Mesendoderm (in vitro differentiated cells): ENCODE measurements at places on chromosomes 7 and 10.

DNA sequence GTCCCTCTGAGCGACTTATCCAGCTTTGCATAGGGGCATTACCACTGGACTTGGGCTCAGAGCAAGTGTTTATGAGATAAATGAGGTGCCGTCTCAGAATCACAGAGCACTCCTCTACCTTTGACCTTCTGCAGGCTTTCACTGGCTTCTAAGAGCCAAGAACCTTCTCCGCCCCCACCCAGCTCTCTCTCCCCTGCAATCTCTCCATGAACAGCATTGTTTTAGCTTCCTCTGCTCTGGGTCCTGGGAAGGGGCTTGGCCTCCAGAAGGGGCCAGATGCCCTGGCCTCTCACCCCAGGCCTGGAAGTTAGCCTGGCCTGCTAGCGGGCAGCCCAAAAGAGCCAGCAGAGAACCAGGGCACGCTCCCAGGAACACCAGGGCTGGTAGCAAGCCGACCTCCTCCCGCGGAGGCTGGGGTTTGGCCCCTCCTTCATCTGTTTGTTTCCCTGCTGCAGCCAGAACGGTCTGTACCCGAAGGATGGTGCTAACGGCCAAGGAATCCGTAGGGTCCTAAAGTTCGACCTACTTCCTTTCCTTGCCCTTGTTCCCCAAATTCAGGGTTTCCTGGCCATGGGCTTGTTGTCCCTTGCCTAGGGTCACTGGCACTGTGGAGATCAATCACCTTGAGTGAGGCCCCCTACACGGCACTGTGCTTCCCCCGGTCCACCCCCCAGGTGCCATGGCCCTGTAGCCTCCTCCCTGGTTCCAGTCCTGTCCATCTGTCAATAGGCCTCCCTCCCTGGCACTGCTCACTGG is 18.7 kb upstream of the DDIT4 start:
- no peaks in the 10 kb centered on the region for H3K27me3 ChIP-seq
- H3K4me1 ChIP-seq = peaks cover 6% of the 10 kb centered on the region
- H3K27ac ChIP-seq = peak overlapping the region; percentile 76
- no peaks in the 10 kb centered on the region for H3K36me3 ChIP-seq
- H3K4me3 ChIP-seq = no peak overlapping the region
- peak; percentile 90 for DNase-seq

GRCh38 chr7:80134536-80135308 is at the start of gene GNAI1:
GNAI1 (plus strand) TSS chr7:80134831; CDS start chr7:80135161, 330 bp downstream.
- H3K27ac ChIP-seq = peak within 1 kb of the TSS; percentile 86
- no peaks in the 10 kb centered on the region for H3K27me3 ChIP-seq
- peaks cover 8% of the 10 kb centered on the region for H3K4me1 ChIP-seq
- no peaks in the 10 kb centered on the region for H3K36me3 ChIP-seq

DNA sequence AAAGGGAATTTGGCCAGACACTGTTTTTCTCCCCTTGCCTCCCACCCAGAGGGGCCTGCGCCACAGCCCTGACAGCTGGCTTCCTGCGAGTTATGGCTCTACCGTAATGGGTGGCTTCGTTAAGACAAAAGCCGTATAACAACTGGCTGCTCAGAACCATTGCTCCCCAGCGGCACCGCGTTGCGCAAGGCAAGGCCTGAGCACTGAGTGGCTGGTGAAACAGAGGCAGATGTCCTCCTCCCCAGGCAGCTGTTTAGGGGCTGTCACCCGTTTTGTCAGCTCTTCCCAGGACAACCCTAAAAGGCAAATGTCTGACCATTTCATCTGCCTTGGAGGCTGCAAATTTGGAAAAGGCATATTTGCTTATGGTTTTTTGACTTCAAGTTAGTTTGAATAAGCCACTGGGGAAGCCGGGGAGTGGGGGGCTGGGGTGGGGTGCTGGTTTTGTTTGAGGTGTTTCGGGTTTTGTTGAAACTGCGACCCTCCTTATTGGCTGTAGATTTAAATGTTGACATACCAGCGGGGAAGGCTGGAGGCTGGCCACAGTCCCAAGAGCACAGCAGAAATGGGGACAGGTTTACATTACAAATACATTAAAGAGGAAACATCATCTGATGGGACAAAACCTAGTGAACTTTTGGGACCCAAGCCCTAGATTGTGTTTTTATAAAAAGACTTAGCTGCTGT is 681 bp upstream of the SPOCK2 start:
- no peak overlapping the region for H3K4me3 ChIP-seq
- peaks cover 29% of the 10 kb centered on the region for H3K27me3 ChIP-seq
- no peaks in the 10 kb centered on the region for H3K36me3 ChIP-seq
- H3K4me1 ChIP-seq = peaks cover 2% of the 10 kb centered on the region
- no peak overlapping the region for H3K27ac ChIP-seq

- no peaks in the 10 kb centered on the region for H3K36me3 ChIP-seq
- DNase-seq = no peak
- H3K27me3 ChIP-seq = no peaks in the 10 kb centered on the region
- peaks cover 2% of the 10 kb centered on the region for H3K4me1 ChIP-seq
- H3K27ac ChIP-seq = no peak overlapping the region
Measured at GRCh38 chr10:50540069-50540825, 83.5 kb downstream of the SGMS1 start.

GRCh38 chr10:99671386-99671785 is 12.1 kb downstream of the ENTPD7 start:
- no peak overlapping the region for H3K4me3 ChIP-seq
- H3K27me3 ChIP-seq = no peaks in the 10 kb centered on the region
- H3K4me1 ChIP-seq = no peaks in the 10 kb centered on the region
- H3K36me3 ChIP-seq = no peaks in the 10 kb centered on the region

GRCh38 chr10:128689667-128690066 is 563.4 kb upstream of the MKI67 start:
- DNase-seq = no peak
- H3K36me3 ChIP-seq = no peaks in the 10 kb centered on the region
- no peaks in the 10 kb centered on the region for H3K4me1 ChIP-seq
- no peaks in the 10 kb centered on the region for H3K27me3 ChIP-seq
- H3K27ac ChIP-seq = no peak overlapping the region
- H3K4me3 ChIP-seq = no peak overlapping the region

- H3K27me3 ChIP-seq = no peaks in the 10 kb centered on the region
- H3K4me3 ChIP-seq = no peak overlapping the region
- no peaks in the 10 kb centered on the region for H3K4me1 ChIP-seq
- H3K27ac ChIP-seq = no peak overlapping the region
- DNase-seq = peak; percentile 53
- no peaks in the 10 kb centered on the region for H3K36me3 ChIP-seq
Measured at GRCh38 chr10:29748109-29748650, 113.4 kb upstream of the SVIL start.

DNA sequence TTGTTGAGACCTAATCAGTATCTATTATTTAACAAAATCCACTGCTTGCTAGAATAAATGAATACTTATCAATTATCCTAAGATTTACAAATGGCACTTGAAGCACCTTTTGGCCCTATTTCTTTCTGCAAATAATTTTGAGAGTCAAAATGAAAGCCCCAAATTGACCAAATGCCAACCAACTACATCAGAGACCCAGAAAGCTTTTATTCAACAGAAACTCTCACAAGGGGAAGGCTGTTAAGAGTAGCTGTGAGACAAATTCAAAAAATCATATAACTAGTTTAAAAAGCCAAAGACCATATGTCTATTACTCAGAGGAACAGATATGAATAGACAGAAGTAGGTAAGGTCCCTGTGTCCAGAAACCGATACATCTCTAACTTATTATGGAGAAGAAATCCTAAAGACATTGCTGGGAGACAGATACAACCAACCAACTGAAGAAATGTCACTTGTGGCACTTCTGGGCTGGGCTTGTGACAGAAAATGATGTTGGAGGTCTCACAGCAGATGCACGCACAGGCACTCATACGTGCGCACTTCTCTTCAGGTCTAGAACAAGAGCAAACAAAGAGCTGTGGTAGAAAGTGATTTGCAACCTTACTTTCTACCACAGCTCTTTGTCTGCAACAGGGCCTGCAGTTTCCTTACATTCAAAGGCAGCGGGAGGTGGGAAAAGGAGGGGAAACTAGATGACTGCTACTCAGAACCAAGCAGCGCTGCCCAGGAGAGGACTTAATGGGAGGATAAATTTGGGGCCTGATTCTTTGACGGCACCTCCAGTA is 58.6 kb upstream of the KCNIP2 start:
- H3K4me1 ChIP-seq = no peaks in the 10 kb centered on the region
- H3K27ac ChIP-seq = no peak overlapping the region
- H3K27me3 ChIP-seq = no peaks in the 10 kb centered on the region

- no peak for DNase-seq
- no peak overlapping the region for H3K4me3 ChIP-seq
- H3K36me3 ChIP-seq = no peaks in the 10 kb centered on the region
- H3K4me1 ChIP-seq = no peaks in the 10 kb centered on the region
Measured at GRCh38 chr10:103111031-103111917, 81.8 kb downstream of the NT5C2 start.

DNA sequence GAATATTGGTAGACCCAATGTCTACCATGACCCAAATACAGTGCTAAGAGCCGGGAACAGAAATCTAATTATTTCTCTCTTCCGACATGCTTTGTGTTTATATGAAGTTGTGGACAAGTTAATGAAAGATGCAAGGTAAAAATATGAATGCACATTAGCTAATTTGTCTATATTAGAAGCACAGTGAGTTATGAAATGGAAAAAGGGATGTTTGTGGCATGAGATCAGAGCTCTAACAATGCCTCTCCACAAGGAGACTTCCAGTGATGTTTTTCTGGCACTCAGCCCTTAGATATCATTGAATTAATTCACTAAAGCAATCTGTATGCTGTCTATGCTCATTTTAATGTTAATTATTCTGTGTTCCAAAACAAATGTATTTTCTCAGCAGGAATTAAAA is 897.2 kb downstream of the CNTNAP2 start:
- H3K4me3 ChIP-seq = no peak overlapping the region
- DNase-seq = no peak
- H3K27ac ChIP-seq = no peak overlapping the region
- H3K4me1 ChIP-seq = no peaks in the 10 kb centered on the region
- no peaks in the 10 kb centered on the region for H3K27me3 ChIP-seq
- H3K36me3 ChIP-seq = no peaks in the 10 kb centered on the region

- no peak overlapping the region for H3K4me3 ChIP-seq
- DNase-seq = no peak
- H3K27me3 ChIP-seq = no peaks in the 10 kb centered on the region
- no peak overlapping the region for H3K27ac ChIP-seq
- no peaks in the 10 kb centered on the region for H3K4me1 ChIP-seq
Measured at GRCh38 chr10:19077276-19077675, 28.7 kb downstream of the MALRD1 start.

DNA sequence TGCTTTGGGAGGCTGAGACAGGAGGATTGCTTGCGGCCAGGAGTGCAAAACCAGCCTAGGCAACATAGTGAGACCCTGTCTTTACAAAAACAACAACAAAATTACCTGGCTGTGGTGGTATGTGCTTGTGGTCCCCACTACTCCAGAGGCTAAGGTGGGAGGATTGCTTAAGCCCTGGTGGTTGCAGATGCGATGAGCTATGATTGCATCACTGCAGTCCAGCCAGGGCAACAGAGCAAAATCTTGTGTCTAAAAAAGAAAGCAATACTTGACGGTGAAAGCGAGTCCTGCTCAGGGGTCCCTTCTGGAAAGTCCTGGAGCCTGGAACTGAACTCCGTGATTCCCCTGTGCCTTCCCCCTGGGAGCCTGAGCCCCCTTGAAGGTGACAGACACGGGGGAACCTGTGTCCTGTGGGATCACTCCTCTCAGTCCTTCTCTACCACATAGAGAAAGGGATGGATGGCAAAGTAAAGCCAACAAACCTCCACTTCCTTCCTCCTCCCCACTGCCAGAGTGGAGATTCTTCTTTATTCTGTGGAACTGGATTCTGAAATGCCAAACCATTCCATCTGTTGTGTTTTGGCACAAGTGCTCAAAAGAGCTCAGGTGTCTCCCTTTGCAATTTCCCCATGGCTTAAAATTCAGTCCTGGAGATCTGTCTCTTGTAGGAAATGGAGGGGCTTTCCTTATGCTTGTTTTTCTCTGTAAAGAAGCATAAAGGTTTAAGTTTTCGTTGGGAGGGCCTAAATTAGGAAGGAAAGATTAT is 50.6 kb downstream of the KIAA1217 start:
- no peaks in the 10 kb centered on the region for H3K27me3 ChIP-seq
- H3K4me1 ChIP-seq = peaks cover 12% of the 10 kb centered on the region
- no peak for DNase-seq
- H3K36me3 ChIP-seq = no peaks in the 10 kb centered on the region
- H3K27ac ChIP-seq = no peak overlapping the region

DNA sequence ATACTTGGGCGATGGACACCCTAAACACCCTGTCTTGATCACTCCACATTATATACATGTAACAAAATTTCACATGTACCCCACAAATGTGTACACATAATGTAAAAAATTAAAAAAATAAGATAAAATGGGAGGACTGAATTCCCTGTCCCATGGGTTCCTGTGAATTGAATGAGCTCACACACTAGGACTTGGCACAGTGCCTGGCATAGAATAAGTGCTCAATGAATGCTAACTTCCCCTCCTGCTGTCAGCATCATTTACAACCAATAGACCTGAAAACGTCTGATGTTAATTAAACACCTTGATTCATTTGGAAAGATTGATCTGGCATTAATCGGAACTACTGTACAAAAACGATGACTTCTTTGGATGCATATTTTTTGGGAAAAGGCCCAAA is 117.3 kb upstream of the ZNF438 start:
- H3K27me3 ChIP-seq = no peaks in the 10 kb centered on the region
- DNase-seq = no peak
- no peaks in the 10 kb centered on the region for H3K36me3 ChIP-seq
- peaks cover 4% of the 10 kb centered on the region for H3K4me1 ChIP-seq

DNA sequence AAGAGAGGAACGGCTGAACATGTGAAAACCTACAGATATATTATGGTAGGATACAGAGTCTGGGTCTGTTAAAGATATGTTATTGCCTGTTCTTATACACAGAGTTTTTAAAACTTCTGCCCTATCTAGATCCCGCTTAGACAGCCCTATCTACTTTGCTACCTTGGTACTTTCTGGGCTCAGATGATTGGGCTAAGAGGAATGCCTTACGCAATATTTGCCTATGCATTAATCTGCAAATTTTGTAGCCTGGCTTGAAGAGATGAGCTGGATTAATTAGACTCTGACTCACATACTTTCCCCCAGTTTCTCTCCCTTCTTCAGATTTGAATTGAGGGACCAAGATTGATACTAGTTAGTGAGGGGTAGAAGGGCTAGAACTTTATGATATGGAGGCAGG is 33.6 kb upstream of the A1CF start:
- no peak overlapping the region for H3K4me3 ChIP-seq
- no peak for DNase-seq
- no peaks in the 10 kb centered on the region for H3K27me3 ChIP-seq
- H3K4me1 ChIP-seq = no peaks in the 10 kb centered on the region
- H3K27ac ChIP-seq = no peak overlapping the region
- H3K36me3 ChIP-seq = no peaks in the 10 kb centered on the region

- no peaks in the 10 kb centered on the region for H3K4me1 ChIP-seq
- peak; percentile 77 for DNase-seq
- no peak within 1 kb of the TSS for H3K27ac ChIP-seq
- H3K27me3 ChIP-seq = no peaks in the 10 kb centered on the region
Measured at GRCh38 chr10:18140149-18140956, at the start of gene CACNB2. CACNB2 (plus strand) TSS chr10:18140424.
